ENCODE measurements at places on chromosomes 2 and 18.

DNA sequence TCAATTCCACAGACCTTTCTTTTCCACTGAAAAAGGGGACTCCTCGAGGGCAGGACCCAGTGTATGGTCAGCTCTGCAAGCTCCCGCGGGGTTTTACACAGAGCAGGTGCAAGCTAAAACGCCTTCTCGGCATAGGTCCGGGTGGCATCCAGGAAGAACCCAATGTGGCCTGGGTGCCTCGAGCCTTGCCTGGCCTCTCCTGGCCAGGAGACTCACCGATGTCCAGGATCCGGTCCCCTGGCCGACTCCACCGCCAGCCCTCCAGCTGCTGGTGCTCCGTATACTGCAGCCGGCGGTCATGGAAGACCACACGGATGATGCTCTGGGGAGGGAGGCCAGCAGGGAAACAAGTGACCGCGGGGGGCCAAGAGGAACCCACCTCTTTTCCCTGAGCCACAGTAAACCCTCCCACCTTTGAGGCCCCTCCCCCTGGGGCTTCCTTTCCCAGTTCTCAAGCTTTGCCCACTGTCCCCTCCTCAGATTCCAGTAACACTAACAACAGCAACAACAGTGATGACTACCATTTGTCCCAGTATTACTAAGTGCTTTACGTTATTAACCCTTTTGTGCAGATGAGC is 36.1 kb downstream of the TFCP2L1 start:
- no peak for DNase-seq

GRCh38 chr2:19532547-19533196 is 174.2 kb upstream of the OSR1 start:
- no peak for DNase-seq

DNA sequence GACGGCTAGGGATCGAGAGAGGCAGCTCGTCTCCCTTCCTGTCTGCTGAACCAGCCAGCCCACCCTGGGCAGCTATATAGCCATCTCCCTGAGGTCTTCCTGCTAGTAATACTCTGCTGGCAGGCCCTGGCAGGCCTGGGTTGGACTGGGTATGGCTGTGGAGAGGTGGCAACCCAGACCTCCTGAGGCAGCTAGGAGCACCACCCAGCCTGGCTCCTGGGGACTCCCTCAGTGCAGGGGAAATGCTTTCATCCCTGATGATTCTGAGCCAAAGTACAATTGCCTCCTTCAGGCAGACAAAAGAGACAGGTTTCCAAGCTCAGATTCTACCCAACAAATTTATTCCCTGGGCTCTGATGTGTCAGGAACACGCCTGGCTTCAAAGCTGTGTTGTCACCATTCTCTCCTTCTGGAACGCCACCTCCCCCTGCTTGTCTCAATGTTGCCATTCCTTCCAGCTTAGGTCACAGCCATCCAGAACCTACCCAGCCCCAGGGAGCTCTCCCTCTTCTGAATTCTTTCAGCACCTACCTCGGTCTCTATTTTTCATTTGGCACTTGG is 4.7 kb upstream of the DNAJB2 start:
- DNase-seq: no peak

DNA sequence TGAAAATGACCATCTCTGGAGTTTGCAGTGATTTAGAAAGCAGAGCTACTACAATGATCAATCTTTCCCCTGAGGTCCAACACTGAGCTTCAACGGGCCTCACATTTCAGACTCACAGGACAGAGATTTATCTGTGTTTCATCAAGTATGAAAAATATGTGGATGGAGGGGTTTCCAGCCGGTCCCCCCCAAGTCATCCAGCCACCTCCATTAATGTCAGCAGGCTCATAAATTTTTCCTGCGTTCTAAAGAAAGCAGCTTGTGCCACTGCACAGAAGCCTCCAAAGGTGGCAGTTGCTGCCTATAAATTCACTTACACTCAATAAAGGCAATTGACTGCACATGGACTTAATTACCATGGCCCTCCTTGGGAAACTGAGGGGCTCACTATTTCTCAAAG is 117.4 kb upstream of the ACKR3 start:
- no peak for DNase-seq

DNA sequence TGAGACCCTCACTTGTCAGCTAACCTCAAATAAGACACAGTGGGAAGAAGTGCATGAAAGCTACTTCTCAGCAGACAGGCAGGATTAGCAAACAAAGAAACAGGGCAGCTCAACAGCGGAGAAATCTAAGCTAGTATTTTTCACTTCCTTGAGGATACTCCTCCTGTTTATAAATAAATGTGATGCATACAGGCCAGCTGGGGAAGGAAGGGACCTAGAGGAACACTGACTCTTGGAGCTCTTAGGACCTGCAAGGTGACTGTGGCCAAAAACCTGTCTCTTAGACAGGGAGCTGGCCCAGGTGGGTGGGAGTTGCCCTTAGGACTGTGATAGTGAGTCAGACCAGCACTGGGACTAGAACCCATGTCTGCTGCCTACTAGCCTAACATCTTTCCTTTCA is 4.8 kb downstream of the REEP1 start:
- DNase-seq: no peak

- peak; percentile 99 for DNase-seq
Observed at GRCh38 chr18:9102508-9103375, at the start of gene NDUFV2. NDUFV2 (plus strand) TSS chr18:9102699; CDS start chr18:9102744, 45 bp downstream.

GRCh38 chr2:176165370-176166050 is 8.4 kb downstream of the HOXD3 start:
- DNase-seq: no peak

- peak; percentile 59 for DNase-seq
Observed at GRCh38 chr2:207768168-207768865, 1.4 kb downstream of the FZD5 start.

- no peak for DNase-seq
Observed at GRCh38 chr18:10011061-10011460, 97.2 kb downstream of the VAPA start.

DNA sequence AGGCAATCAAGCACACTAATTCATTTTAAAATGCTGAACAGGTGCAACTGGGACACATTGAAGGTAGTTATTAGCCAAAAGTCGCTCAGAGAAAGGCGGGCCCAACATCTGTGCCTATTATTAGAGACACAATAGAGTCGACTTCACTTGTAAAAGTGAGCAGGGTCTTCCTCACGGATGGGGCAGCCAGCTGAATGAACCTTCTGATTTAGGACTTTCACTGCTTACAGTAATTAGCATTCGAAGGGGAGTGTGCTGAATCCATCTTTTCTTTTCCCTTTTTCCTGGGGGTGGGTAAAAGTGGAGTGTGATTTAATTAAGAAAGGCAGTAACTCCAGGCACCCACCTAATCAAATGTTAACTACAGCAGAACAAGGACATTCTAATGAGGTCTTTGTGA is 677.7 kb downstream of the DCDC2C start:
- DNase-seq: no peak

DNA sequence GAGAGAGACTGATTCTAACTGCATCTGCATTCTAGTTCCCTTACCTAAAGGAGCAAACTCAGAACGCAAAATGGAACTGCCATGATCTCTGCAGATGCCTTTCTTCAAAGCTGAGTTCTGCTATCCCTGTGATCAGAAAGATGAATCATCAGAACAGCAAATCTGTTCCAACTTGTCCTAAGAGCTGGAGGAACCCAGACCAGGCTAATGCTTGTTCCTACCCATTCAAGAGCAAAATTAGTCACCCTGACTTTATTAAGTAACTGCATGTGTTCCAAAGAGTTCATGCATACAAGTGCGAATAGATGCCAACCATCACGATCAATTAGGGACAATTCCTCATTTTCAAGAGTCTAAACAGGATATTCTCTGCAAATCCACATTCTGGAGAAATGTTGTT is 46.5 kb downstream of the MBP start:
- DNase-seq: no peak

DNA sequence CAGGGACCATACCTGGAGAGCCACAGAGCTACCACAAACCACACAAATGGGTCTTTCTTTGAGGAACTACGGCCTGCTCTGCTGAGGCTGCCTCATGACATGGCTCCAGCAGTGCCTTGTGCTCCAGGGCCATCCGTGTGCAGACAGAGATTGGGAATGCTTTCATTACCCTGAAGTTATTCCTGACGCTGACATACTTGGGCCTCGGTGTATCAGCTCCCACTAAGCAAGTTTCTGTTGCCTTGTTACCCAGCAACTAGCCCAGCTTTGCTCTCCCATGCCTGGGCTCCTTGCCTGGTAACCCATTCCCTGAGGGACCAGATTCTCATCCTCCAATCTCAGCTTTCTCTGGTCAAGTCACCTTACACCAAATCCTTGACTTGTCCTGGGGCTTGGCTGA is 80.3 kb upstream of the FZD7 start:
- DNase-seq: no peak

- no peak for DNase-seq
Observed at GRCh38 chr2:46876741-46877384, 38.7 kb downstream of the MCFD2 start.

DNA sequence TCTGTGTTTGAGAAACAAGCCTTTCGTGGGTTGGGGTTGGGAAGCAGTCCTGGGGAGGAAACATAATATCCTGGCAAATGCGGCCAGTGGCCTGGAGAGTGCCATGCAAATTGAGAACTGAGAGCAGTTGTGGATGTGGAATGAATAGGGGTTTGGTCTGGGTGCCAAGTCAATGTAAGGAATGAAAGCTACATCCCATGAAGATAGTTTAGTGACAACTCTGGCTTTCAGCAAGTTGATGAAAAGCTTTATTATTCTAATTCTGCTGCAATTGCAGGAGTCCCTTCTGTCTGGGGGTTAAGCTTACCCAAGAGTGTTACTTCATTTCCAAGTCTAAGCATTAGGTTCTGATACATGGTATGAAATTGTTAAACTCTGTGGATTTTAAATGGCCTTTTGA is 771.6 kb downstream of the DPP10 start:
- DNase-seq: no peak

- no peak for DNase-seq
Observed at GRCh38 chr2:1841903-1842791, 97.8 kb upstream of the PXDN start.

DNA sequence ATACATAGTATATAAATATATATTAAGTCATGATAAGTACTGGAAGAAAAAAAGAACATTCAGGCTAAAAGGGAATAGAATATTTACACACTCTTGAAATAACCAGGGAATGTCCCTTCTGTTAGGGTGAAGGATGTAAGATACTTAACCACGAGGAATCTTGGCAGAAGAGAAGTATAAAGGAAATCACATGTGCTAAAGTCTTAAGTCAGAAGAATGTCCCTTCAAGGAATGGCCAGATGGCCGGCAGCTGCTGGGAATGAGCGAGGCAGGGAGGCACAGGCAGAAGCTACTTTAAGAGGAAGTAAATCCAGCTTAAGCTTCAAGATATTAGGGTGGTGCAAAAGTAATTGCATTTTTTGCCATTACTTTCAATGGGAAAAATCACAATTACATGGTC is 5.5 kb downstream of the CCDC102B start:
- no peak for DNase-seq

- DNase-seq: no peak
Observed at GRCh38 chr2:2871480-2872308, 505.9 kb downstream of the EIPR1 start.

- DNase-seq: no peak
Observed at GRCh38 chr18:79948719-79949411, 2.6 kb downstream of the SLC66A2 start.

DNA sequence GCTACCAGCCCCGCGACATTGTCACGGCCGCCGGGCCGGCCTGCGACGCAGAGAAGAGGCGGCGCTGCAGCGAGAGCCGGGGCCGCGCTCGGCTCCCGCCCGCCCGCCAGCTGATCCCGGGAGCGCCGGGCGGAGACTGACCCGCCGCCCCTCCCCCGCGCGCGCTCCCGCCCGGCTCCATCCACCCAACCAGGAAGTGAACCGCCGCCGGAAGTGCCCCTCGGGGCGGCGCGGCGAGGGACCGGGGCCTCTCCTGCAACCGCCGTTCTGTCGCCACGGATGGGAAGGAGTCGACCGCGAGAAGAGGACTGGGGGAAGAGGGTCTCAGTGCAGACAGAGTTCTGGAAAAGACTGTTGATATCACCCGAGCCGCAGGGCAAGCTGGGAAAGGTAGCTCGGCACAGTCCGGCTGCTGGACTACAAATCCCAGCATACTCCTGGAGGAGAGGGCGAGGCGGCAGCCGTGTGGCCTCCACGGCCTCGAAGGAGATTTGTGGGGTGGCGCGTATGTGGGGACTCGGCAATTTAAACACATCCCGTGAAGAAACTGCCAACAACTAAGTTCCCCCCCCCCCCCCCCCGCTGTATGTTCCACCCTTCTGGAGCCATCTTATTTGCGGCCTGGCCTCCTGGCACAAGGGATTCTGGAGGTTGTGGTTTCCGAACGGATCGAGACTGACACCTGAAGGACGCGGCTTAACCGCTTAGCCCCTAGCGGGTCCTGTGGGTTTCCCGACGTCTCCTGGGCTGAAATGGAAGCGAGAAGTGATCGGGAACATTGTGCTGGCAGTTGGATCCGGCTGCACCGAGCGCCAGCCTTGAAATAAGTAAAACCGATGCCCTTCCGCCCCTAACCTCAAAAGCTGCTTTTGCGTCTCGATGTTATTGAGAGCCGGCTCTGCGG is at the start of gene AAK1:
Gene AAK1 (minus strand): TSS at position 138 of the 904 bp plus-strand sequence. CDS start 699 bp downstream, outside the sequence.
- peak; percentile 92 for DNase-seq

GRCh38 chr2:23351388-23352141 is 33.4 kb upstream of the KLHL29 start:
- peak; percentile 81 for DNase-seq

GRCh38 chr2:106531676-106532214 is 44.6 kb downstream of the CD8B2 start:
- DNase-seq: no peak

DNA sequence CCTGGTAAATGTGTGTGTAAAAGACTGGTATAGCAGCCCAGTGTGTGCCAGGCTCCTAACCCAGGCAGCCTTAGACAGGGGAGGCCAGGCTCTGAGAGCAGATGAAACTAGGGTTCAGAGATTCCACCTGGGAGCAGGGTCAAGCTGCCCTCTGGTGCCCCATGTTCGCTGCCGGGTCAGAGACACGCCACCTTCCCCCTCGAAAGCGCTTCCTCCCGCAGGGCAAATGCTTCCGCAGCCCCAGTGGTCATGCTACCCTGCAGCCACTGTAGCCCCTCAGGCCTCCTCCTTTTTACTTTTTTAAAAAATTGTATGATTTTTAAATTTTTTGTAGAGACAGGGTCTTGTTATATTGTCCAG is 10.6 kb upstream of the KLF11 start:
- no peak for DNase-seq

DNA sequence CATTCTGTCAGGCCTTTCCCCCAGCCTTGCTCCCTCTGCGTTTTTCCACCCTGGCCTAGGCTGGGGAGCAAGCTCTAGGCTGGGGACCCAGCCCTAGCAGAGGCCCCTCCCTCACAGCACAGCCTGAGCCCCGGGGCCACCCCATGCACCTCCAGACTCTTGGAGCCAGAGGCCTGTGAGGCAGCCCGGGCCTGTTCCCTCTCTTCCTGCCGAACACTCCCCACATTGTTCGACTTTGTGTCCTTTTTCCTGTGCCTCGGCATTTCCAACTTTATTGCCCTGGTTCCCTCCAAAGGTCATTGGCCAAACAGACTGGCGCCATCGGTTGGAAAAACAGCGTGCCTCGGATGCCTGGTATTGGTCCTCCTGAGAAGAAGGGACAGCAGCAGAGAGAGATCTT is 79.7 kb downstream of the HS1BP3 start:
- DNase-seq: no peak

Data from activated T-cell treated with anti-CD3 and anti-CD28 coated beads, Interleukin-2, amount 50 U/mL, for 48 hours (primary cell).